ENCODE measurements at places on chromosomes 6 and 20. TPM values are rescaled to one million over a fixed set of nuclear protein-coding genes. Genes with fewer than 3 reads are reported as not detected.

GRCh38 chr6:44046516-44047178 lies 80.6 kb downstream of the MRPL14 start:
- no peak for DNase-seq

DNA sequence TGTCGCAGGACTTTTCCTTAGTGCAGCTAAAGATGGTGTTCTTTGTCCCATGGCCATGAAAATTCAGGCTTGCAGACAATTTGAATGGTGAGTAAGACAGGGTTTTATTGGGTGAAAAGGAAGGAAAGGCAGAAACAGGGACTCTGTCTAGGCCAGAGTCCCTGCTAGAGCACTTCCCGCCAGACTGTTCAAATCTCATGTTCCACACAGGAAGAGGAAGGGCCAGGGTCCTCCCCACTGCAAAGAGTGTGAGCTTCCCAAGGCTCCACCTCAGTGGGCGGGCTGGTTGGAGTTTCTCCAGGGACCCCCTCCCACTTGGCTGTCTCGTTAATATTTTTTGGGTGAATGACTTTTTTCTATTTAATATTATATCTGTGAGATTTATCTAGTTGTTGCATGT lies 29.0 kb downstream of the COL19A1 start:
- DNase-seq: no peak

Gene C20orf204
- 0.35 TPM for total RNA-seq

GRCh38 chr20:50873585-50873984 lies 57.7 kb downstream of the ADNP start:
- no peak for DNase-seq

DNA sequence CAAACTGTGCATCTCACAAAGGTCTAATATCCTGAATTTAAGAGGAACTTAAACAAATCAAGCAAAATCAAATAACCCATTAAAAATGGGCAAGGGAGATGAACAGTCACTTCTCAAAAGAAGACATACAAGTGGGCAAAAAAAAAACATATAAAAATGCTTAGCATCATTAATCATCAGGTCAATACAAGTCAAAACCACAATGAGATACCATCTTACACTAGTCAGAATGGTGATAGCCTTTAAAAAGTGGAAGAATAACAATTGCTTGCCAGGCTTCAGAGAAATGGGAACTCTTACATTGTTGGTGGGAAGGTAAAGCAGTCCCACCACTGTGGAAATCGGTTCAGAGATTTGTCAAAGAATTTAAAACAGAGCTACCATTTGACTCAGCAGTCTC lies 646.7 kb upstream of the PTCHD4 start:
- DNase-seq: no peak

Gene MRAP2
- total RNA-seq: 0.20 TPM

Gene RBM12
- total RNA-seq: 18.4 TPM

DNA sequence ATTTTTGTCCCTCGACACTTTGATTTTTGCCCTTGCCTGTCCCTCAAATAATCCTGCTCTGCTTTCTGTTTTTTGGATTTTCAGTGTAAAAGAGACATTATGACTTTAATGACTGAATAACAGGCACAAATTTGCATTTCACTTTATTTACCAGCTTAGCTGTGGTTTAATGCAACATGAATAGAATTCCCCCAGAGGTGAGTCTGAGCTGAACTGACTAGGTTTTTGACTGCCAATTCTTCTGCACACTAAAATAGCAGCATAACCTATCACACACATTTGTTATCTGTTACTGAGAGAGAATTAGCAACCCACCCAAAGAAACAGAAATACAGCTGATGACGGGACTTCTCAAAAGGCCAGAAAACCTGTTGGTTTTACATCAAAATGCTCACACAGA lies 3.9 kb upstream of the RBM24 start:
- DNase-seq: no peak

DNA sequence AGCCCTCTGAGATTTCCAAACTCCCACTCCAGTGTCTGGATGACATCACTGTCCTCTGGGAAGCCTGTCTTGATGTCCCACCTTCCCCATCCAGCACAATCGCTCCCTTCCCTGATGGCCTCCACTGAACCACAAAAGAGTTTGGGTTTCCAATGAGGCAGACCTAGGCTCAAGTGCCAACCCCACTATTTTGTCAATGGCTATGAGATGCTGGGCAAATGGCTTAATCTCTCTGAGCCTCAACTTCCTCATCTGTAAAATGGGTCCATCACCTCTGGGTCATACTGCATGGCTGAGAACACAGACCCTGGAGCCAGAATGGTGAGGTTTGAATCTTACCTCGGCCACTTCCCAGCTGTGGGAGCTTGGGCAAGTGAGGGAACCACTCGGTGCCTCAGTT lies 11.7 kb downstream of the SLC13A3 start:
- no peak for DNase-seq

GRCh38 chr6:158087224-158087867 lies 80.7 kb downstream of the SERAC1 start:
- DNase-seq: no peak

DNA sequence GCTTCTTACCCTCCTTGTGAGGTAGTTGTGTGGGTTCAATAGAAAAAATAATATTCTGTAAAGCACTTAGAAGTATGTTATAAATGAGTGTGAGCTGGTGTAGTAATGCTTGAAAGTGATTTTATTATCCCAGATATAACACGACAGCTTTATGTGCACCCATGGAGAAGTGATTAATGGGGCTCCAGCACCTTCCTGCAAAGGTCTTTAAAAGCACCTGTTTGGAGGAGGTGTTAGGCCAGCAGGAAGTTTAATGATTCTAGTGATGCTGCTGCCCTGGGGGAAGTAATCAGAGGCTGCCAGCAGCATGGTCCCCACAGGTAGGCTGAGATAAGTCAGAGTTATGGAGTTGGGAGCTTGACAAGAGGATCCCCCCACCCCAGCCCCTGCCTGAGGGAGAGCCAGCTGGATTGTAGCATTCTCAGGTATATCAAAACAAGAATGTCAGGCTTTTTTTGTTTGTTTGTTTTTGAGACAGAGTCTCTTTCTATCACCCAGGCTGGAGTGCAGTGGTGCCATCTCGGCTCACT lies 166.3 kb downstream of the PHACTR1 start:
- no peak for DNase-seq

DNA sequence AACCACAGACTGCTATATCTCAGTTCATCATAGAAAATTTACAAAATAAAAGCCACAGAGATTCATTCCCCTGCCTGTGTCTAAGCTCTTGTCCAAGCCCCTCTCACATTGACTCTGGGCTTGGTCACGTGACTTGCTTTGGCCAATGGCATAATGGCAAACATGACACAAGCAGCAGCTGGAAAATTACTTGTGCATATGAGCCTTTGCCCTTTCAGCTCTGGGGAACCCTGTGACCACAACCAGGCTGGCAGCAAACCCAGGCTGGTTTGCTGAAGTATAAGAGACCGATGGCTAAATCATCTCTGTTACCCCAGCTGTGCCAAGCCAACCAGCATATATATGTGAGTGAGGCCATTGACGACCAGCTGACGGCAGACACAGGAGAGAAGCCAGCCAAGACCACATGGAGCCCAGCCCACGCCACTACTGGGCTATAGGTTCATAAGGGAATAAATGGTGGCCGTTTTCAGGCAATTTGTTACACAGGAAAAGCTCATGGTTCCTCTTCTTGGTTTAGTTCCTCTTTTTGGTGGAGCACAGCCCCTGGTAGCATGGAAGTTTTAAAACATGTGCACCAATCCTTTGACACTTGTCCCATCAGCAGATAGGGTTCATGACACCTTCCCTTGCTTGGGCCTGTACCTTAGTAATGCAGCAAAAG lies 31.8 kb upstream of the RSPO4 start:
- no peak for DNase-seq
